ENCODE measurements at places on chromosomes 5 and 9.

- DNase-seq: no peak
Measured at GRCh38 chr5:37355161-37355560, 15.7 kb downstream of the NUP155 start.

DNA sequence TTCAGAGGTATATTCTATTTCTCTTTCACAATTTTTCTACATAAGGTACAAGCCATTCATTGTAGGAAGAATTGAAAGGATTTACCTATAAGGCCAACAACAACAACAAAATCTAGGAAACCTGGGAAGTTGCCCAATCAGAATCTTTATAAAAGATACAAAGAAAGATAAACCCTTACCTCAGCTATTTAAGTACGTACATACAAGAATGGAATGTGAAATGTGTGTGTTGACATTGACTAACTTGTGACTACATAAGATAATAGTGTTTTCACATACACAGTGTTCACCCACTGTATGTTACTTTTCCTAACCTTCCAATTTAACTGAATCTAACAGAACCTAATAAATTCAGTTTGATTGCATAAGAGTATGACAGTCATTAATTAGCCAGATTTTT lies 154.1 kb downstream of the ADAMTS6 start:
- no peak for DNase-seq

- peak; percentile 82 for DNase-seq
Measured at GRCh38 chr9:35616681-35617459, 1.3 kb downstream of the CD72 start.

DNA sequence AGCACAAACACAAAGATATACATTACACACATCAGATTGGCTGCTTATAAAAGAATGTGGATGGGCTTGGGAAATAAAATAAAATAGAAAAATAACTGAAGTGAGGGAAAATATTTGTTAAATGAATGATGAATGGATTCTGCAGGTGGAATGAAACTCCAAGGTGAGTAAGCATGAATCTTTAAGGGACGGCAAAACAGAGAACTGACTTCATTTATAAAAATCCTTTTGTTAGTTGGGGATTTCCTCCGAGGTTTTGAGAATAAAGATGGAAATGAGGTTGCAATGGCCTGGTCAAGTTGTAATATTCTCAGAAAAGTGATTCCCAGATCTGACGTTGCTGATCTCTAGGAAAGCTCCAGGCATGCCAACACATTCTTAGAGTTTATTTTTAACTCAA lies 20.9 kb upstream of the SEMA6A start:
- DNase-seq: no peak

DNA sequence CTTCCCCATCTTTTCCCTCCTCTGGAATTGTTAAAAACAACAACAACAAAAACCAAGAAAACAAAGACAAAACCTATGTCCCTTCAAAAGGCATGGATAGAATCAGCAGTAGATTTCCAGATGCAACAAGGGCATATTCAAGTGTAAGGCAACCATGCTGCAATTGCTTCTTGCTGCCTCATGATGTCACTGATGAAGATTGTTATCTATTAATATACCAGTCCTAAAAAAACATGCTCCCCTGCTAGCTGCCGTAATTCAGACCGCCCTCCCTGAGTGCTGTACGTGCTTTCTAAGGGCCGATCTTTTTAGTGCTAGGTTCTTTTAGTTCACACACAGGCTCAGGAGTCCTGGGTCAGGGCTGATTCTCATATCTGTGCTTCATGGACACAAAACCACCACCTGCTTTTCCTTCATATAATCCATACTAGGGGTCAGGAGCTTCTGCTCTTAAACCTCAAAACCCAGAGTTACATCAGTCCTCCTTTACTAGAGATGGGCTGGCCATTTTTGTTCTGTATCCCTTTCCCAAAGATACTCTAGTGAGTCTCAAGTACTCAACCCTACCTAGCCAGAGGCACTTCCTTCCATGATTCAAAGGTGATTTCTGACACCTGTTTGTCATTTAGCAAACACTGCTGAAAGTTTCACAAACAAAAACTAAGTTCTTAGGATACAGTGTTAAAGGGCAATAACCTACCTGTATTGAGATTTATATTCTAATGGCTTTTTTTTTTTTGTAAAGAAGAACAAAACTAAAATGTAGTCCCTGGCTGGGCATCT lies 82.1 kb downstream of the GIN1 start:
- no peak for DNase-seq

GRCh38 chr9:129177443-129177790 lies 644 bp downstream of the IER5L start:
- peak; percentile 59 for DNase-seq

DNA sequence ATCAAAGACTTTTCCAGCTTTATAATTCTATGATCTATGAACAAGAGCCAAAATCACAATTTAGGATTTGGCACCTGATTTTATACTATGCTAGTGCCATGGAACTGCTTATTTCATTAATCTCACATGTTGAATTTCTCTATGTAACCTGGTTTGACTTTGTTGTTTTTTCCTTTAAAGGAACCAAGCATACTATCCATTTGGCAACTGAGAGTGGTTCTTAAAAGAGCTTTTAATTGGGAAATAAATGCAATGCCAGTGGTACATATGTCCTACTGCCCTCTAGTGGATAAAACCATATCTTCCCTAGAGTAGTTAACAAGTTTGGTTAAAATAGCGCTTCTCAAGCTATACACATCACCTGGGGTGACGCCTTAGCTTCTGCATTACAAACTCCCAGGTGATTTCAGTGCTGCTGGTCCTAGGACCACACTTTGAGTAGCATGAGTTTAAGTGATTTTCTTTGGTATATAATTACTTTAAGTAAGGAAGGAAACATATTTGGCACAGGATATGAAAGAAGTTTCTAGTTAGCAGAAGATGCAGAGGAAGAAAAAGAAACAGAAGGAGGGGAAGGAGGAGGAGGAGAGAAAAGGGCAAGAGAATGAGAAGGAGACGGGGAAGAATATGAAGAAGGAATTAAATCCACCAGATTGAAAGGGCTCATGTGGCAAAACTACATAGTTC lies 56.8 kb downstream of the FGF10 start:
- no peak for DNase-seq

- DNase-seq: no peak
Measured at GRCh38 chr5:180175015-180175431, 34.0 kb downstream of the RASGEF1C start.

DNA sequence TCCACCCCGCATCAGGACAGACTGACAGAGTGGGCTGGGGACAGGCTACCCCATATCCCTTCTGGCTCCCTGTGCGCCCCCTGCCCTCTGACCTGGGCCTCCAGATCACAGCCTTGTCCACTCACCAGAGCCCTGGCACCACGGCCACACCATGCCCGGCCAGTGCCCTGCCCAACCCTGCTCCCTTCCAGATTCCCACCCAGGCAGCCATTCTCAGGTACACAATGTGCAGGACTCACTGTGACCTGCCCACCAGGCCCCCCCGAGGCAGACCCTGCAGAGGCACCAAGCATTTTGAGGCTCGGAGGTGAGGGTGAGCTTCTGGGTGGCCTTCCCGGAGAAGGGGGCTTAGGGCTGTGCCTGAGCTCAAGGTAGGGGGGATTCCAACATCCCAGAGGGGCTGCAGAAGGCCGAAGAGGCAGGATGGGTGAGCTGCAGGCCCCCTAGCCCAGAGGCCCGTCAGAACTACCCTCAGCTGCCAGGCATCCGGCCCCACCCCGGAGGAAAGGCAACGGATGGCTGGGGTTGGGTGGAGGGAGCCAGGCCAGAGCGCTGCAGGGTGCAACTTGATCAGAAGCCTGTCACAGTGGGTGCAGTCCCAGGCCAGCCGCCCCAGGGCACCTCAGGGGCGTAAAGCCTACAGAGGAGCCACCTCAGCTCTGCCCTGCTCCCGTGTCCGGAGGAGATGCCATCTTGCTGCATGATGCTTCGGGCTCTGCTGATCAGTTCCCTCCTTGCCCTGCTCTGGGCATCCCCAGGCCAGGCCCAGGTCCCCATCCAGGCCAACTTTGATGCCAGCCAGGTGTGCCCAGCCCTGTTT lies at the start of gene LCNL1:
TSS of gene LCNL1 (plus strand) at position 762 of the 820 bp plus-strand sequence. CDS start 594 bp downstream, outside the sequence.
- DNase-seq: no peak

DNA sequence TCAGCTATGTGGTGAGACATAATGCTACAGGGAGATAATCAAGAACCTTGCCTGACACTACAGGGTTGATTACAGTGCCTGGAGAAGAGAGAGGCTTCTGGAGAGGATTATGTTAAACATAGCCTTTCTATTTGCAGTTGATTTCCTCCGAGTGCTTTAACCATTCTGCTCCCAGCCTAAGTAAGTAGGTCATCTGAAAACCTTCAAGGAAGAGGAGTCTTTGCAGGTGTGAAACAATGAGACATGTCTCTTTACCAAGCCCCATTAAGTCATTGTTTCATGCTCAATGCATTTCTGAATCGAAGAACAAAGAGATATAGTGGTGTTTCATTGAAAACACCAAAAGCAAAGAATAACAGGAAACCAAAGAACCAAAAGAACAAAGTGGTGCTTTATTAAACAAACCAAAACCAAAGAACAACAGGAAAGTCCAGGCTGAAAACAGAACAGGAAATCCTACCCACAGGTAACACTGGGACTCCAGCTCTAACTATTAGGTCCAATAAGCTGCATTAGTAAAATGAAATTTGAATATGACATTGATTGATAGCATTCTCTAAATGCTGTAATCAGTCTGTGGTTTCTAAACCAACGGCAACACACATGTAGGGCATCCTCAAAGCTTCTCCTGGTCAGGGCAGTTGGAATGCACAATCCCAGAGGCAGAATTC lies 113.3 kb upstream of the SPATA31D4 start:
- no peak for DNase-seq

DNA sequence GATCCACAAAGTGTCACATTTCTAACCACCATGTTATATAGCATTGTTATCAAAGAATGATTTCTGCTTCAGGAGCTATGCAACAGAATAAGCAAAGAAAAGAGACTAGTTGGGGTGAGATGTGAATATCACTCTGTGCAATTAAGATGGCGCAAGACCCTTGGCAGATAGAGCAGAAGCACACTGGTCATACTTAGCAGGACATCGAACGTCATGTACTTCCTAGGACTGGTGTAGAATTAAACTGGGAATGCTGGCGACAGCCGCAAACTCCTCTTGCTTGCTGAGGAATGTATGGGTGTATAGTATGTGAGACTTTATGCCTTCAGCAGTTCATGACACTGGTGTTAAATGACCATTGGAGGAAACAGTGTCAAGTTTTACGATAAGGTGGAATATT lies 207.0 kb downstream of the LRRC70 start:
- DNase-seq: no peak

DNA sequence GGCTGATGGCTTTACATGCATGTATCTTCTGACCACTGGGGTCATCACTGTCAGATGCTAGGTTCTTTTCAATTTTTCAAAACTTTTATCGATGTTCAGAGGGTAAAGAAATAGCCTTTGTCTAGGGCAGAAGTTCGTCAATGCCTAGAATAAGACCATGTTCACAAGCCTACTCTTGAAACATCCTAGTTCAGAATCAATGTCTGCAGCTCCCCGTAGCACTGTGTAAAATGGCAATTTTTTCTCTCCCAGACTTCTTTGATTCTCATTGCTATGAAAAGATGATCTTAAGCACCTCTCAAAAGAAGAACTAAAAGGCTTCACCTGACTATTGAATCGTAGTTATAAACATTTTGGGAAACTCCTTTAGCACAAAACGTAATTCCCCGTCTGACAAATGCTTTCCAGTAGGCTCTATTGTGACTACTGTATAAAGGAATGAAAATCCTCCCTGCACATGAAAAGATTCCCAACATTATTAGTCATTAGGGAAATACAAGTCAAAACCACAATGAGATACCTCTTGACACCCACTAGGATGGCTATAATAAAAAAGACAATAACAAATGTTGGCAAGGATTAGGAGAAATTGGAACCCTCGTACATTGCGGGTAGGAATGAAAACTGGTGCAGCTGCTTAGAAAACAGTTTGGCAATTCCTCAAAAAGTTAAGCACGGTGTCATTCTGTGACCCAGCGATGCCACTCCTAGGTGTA lies 263.5 kb downstream of the ARHGAP26 start:
- no peak for DNase-seq

GRCh38 chr5:138282920-138283742 lies 8.7 kb upstream of the GFRA3 start:
- DNase-seq: no peak

DNA sequence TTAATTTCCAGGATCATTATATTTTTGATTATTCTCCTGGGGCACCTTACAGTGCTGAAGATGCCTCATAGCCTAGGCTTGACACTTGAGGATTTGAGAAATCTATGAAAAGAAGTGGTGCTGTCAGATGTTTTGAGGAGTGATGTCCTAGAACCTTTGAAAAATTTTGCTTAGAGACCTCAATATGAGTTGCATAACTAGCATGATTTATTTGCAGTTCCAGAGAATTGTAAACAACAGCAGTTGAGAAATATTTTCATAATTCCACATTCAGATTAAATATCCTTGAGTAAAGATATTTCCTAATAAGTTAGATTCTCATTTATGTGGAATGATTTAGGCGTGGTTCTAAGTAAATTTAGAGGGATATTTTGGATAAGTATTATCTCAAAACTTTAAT lies 225.8 kb downstream of the ADAMTSL1 start:
- no peak for DNase-seq

DNA sequence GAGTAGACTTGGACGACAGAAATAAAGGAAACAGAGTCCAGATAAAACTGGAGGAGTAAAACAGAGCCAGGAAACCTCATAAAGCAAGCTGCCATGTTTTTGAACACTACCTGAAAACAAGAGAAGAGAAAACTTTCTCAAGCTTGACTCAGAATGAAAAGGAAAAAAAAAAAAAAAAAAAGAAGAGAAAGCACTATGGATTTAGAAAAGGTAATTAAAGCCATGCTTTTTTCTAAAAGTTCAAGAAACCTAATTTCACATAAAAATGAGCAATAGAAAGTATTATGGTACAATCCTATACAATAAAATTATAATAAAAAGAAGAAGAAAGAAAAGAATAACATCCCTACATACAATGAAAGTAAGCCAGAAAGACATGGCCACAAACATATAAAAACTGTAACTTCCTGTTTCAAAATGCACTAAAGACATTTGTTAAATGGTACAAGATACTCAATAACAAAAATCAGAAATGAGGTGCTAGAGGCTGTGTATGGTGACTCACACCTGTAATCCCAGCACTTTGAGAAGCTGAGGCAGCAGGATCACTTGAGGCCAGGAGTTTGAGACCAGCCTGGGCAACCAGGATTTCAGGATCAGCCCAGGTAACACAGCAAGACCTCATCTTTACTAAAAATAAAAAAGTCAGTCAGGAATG lies 129.5 kb downstream of the SIL1 start:
- no peak for DNase-seq

- DNase-seq: no peak
Measured at GRCh38 chr5:141835928-141836670, 42.1 kb downstream of the PCDH1 start.

GRCh38 chr5:119862619-119863018 lies 233.3 kb downstream of the FAM170A start:
- no peak for DNase-seq
